ENCODE measurements at places on chromosomes 4 and X. TPM values are rescaled to one million over a fixed set of nuclear protein-coding genes. Genes with fewer than 3 reads are reported as not detected.

SASH3 gene
- 0.61 TPM for polyA plus RNA-seq

DCAF8L2 gene
- not detected for polyA plus RNA-seq

PAGE5 gene
- not detected for polyA plus RNA-seq

FAM120C gene
- polyA plus RNA-seq = 2.1 TPM

RNF4 gene
- 36.3 TPM for polyA plus RNA-seq

HGFAC gene
- polyA plus RNA-seq = 0.11 TPM

Data from heart left ventricle (tissue), 16 donors.